ENCODE measurements at places on chromosomes 2 and 18.

DNA sequence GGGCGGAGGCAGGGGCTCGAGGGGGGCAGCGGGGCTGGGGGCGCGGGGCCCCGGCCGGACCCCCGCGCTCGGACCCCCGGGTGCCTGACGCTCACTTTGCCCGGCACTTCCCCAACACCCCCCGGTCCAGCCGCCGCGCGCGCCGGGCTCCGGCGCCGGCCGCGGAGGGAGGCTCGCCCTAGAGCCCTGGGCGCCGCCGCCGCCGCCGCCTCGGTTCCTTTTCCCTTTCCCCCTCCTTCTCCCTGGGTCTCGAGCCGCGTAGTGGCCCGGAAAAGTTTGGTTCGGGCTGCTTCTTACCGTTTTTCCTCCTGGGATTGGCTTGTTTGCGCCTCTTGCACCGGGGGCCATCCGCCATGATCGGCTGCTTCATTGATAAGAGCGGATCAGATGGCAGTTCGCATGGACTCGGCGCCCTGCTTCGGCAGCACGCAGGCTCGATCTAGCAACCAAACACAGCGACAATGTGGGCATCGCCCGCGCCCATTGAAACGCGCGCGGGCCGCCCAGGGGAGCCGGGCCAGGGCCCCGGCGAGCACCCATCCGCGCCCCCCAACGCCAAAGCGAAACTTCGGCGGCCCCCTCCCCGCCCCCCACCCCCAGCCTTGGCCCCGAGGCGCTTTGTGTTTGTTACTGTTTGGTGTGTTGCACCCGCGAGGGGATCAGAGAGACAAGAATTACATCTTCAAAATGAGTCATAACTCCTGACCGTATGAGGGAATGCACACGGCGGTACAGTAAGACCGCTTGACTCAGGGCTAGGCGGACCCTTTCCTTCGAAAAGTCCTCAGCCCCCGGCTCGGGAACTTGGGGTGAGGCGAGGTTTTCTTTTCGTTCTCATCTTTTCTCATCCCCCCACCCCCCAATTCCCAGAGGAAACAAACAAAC, 2.7 kb downstream of the ZEB2 start:
- DNase-seq, result no peak

DNA sequence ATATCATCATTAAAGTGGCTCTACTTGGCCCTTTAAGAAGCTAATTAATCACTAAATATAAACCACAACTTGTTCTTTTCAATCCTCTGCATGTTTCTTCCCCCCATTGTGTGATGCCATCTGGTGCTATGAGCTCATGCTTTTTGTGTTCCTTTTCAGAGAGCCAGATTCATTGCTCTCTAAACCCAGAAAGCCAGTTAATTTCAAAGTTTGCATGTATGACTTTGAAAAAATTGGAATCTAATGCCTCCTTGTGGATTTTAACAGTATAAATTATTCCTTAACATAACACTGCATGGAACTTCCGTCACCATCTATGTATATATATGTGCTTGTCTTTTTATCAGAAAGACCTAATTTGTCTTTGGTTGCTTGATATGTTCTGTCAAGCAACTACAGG, 31.1 kb downstream of the TMEM178A start:
- DNase-seq, result peak; percentile 47

- DNase-seq, result no peak
Measured at GRCh38 chr2:66535574-66536289, 100.8 kb downstream of the MEIS1 start.

DNA sequence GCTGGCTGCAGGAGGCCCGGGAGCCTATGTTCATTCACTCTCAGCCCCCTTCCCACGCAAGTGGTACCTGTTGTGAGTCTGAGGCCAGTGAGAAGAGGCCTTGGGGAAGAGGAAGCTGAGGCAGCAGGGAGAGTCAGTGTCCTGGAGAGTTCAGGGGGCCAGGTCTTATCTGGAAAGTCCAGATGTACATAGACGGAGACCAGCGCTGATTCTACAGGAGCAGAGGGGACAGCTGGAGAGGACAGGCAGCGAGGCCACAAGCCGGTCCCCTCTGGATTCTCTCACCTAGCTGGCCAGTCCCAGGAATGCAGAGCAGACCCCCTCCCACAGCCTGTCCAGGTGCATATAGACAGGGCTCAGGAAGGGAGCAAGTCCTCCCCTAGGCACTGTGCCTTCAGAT, 29.1 kb upstream of the SELENOI start:
- DNase-seq, result no peak

DNA sequence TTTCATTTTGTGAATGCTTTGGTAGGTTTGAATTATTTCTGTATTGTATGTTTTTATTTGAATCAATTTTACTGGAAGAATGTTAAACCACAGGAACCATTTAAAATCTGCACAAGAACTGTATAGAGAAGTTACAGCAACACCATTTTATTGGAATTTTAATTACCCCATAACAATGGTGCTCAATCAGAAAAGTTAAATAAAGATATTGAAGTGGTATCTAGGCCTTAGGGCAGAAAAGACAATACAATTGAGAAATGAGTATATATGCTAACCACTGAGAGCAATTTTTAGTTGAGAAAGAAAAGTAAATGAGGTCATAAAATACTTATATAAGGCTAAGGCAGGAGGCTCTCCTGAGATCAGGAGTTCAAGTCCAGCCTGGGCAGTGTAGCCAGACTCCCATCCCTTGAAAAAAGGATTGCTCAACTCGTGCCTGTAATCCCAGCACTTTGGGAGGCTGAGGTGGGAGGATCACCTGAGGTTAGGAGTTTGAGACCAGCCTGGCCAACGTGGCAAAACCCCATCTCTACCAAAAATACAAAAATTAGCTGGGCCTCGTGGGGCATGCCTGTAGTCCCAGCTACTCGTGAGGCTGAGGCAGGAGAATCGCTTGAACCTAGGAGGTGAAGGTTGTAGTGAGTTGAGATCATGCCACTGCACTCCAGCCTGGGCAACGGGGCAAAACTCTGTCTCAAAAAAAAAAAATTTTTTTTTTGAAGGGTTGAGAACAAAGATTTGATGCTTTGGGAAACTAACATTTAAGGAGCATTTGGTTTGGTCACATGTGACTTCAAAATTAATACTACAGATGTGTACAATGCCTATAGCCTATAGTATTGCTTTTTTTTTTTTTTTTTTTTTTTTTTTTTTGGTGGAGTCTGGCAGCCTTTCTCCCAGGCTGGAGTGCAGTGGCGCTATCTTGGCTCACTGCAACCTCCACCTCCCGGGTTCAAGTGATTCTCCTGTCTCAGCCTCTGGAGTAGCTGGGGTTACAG, 212.9 kb upstream of the STON1 start:
- DNase-seq, result no peak

DNA sequence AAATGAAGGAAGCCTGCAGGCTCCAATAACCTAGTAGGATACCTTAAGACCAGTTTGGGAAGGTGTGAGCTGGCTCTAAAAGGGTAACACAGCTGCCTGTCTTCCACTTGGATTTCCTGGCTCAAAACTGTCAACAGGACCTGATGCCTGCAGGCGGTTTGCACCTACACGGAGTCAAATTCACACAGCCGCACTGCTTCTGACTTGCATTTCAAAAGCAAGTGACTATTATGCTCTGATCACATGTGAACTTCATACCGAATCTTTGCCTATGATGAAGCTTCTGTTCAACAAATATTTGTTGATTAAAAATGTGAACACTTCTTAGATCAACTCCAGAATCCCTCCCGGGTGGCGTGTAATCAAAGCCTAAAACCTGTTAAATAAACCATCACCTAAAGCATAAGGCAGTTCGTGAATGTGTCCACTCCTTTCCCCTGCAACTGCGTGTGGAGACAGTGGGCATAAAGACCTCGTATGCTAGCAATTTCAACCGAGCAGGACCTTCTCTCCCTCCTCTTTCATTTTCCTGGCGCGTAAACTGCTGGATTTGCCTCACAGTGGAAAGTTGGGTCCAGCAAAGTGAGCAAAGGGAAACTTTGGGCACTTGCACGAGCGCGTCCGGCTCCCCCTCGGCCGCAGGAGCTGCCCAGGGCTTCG, 784 bp downstream of the CRACDL start:
- no peak for DNase-seq

- no peak for DNase-seq
Measured at GRCh38 chr2:152396763-152397162, 61.8 kb downstream of the FMNL2 start.

DNA sequence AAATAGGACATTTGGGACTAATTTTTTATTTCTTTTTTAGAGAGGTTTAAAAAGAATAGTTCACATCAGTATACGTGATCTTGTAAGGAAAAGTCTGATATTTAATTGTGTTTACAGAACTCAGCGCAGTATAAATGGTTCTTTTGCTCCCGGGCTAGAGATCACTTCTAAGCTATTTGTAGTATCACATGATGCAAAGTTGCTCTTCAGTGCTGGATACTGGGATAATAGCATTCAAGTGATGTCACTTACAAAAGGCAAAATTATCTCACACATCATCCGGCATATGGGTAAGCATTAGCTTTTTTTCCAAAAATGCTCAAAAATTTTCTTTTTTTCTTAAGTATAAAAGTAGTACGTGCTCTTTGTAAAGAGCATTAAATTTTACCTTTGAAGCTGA, 37.4 kb upstream of the CYP20A1 start:
- DNase-seq, result no peak

Measured in left renal pelvis (tissue), 4 donors.